ENCODE measurements at places on chromosomes 5 and 9. TPM values are rescaled to one million over a fixed set of nuclear protein-coding genes. Genes with fewer than 3 reads are reported as not detected.

NTRK2 gene
- not detected for total RNA-seq

PKN3 gene
- total RNA-seq, result 3.5 TPM

LRRC14B gene
- not detected for total RNA-seq

ZCCHC9 gene
- 33.7 TPM for total RNA-seq

HEMGN gene
- not detected for total RNA-seq

BAAT gene
- total RNA-seq, result under 0.01 TPM

CER1 gene
- not detected for total RNA-seq

ABL1 gene
- 61.2 TPM for total RNA-seq

Data from fibroblast of villous mesenchyme (primary cell).